ENCODE measurements at places on chromosomes 1 and 21.

- no peak for DNase-seq
Measured at GRCh38 chr1:12544992-12545391, 73.0 kb downstream of the DHRS3 start.

GRCh38 chr21:43912500-43912899 lies 47.5 kb downstream of the AGPAT3 start:
- DNase-seq, result no peak

DNA sequence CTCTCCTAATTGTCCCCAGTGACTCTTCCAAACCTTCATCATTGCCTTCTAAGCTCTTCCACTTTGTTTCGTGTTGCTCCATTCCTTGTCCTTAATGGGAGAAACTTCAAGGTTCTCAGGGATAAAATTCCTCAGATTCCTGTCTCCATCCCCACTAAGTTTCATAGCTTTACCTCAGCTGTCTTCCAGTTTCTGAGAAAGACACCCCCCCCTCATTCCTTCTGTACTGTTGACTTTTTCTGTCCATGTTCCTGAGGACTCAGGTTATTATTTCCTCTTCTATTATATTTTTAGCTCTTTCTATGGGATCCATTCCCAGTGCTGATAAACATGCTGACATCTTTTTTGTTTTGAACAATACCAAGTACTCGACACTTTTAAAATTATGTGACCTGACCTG lies 215.3 kb upstream of the PTGFR start:
- DNase-seq, result no peak

DNA sequence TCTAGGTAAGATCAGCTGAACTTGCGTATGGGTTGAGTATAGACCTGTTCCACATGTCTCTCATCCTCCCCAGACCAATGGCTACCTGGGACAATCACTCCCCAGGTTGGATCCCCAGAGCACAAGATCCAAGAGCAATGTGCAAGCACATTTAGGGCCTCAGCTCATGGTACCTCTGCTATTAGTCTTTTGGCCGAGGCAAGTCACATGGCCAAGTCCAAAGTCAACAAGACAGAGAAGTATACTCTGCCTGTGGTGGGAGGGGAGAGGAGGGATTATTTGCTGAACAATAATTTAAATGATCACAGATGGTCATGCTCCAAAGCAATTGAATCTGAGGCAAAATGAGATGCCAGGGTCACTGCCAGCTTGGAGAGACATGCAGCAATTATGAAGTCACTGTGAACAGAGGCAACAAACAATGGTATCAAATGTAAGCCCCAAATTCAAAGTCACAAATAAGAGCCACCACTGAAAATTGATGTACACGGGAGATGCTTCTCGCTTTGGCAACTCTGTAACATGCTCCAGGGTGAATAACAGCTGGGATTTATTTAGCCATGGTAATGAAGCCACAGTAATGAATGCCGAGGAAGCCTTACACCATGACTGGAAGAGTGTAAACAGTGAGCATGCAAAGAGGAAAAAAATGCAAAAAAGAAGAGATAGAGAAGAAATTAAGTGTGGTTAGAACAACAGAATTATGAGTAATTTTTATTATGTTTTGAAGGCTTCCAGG lies 149.1 kb downstream of the ZNF281 start:
- DNase-seq, result no peak

DNA sequence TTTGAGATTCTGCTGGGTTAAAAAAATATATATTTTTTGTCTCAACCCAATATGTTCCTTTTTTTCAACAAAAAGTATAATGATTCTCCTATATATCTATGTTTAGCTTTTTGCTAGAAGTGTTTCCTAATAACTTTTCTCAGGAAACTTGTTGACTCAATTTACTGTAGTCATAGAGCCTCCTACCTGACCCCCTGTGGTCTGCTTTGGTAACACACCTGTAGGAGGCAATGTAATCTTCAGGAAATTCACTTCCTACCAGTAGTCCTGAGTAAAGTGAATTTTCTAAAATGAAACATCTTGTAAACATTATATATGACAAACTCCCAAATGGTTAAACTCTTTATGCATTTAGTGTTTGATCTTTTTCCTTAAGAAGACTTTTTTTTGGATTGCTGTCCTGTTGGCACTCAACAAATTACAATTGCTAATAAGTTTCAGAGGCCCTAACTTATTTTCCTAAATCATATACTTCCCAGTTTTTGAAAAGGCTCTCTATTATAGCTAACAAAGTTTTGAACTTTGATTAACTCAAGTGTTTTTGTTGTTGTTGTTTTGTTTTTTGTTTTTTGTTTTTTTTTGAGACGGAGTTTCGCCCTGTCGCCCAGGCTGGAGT lies 118.3 kb downstream of the OLFML2B start:
- no peak for DNase-seq

Measured in GM06990 (cell line).